Naive B cell (primary cell): ENCODE measurements at places on chromosomes 7 and 10. TPM values are rescaled to one million over a fixed set of nuclear protein-coding genes. Genes with fewer than 3 reads are reported as not detected.

The ETV1 gene
- polyA plus RNA-seq, result not detected

The ACTR3C gene
- polyA plus RNA-seq, result 1.3 TPM

The GIMAP2 gene
- polyA plus RNA-seq, result 14.4 TPM

The IKZF1 gene
- 205 TPM for polyA plus RNA-seq

The ASAH2 gene
- not detected for polyA plus RNA-seq

The ATG9B gene
- polyA plus RNA-seq, result 9.3 TPM

The SLC26A5 gene
- not detected for polyA plus RNA-seq

The CALD1 gene
- polyA plus RNA-seq, result 0.40 TPM

The HMX2 gene
- polyA plus RNA-seq, result not detected

The SLC39A12 gene
- polyA plus RNA-seq, result not detected

The CCDC126 gene
- polyA plus RNA-seq, result 15.0 TPM

The ADCY1 gene
- not detected for polyA plus RNA-seq

The CDK5 gene
- 10.4 TPM for polyA plus RNA-seq

The CYP2W1 gene
- not detected for polyA plus RNA-seq

The PTPRZ1 gene
- polyA plus RNA-seq, result not detected

The EIF5AL1 gene
- polyA plus RNA-seq, result 0.45 TPM

The MMD2 gene
- polyA plus RNA-seq, result not detected

The CPA2 gene
- polyA plus RNA-seq, result not detected

The UBE2H gene
- polyA plus RNA-seq, result 86.8 TPM

The GIGYF1 gene
- 1.1 TPM for polyA plus RNA-seq

The TUBB8 gene
- not detected for polyA plus RNA-seq

The FAM3C gene
- 96.5 TPM for polyA plus RNA-seq

The C7orf33 gene
- polyA plus RNA-seq, result not detected

The C7orf25 gene
- 6.9 TPM for polyA plus RNA-seq

The PIP gene
- not detected for polyA plus RNA-seq

The SLC26A3 gene
- not detected for polyA plus RNA-seq

The SPDYE11 gene
- polyA plus RNA-seq, result 0.19 TPM

The LMTK2 gene
- 2.7 TPM for polyA plus RNA-seq

The VWC2 gene
- not detected for polyA plus RNA-seq

The TAS2R39 gene
- not detected for polyA plus RNA-seq

The PILRA gene
- 0.92 TPM for polyA plus RNA-seq

The PPP1R17 gene
- not detected for polyA plus RNA-seq

The TSPAN15 gene
- not detected for polyA plus RNA-seq

The WIPF3 gene
- polyA plus RNA-seq, result not detected

The IFIT2 gene
- polyA plus RNA-seq, result 18.1 TPM

The NEURL1 gene
- 0.32 TPM for polyA plus RNA-seq

The CYP3A4 gene
- polyA plus RNA-seq, result not detected

The MTG1 gene
- 48.0 TPM for polyA plus RNA-seq

The NUTM2E gene
- polyA plus RNA-seq, result not detected

The FXYD4 gene
- not detected for polyA plus RNA-seq

The ABCB4 gene
- 27.0 TPM for polyA plus RNA-seq

The CLCN1 gene
- polyA plus RNA-seq, result not detected
